ENCODE measurements at places on chromosomes 5 and 9.

DNA sequence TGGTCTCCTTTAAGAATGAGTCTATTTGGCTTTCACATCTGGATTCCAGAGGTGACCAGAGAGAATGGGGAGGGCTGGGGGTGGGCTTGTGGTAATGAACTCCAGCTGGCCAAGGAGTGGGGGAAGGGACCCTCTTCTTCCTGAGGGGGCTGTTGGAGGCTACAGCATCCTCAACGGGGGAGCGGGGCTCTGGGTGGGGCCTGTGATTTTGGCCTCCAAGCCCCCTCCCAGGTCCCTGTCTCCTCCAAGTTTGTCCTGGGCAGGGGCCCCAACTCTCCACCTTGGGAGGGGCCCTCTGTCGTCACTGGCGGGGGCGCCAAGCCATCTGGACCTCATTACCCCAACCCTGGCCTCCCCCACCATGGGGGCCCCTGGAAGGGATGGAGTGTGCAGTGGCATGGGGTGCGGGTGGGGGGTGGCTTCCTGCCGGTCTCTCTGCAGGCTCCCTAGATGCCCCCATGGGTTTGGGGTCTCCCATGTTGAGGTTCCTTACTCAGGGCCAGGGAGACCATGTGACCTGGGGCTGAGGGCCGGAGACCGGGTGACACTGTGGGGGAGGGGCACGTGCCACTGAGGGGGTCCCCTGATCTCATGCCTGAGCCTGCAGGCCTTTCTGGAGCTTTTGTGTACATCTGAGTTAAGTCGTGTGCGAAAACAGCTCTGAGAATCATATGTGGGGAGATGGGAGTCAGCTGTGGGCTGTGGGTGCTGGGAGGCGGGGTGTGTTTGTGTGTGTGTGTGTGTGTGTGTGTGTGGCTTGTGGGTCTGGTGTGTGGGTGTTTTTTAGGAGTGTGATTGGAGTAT lies 32.4 kb downstream of the GOLGA2 start:
- no peak for DNase-seq

DNA sequence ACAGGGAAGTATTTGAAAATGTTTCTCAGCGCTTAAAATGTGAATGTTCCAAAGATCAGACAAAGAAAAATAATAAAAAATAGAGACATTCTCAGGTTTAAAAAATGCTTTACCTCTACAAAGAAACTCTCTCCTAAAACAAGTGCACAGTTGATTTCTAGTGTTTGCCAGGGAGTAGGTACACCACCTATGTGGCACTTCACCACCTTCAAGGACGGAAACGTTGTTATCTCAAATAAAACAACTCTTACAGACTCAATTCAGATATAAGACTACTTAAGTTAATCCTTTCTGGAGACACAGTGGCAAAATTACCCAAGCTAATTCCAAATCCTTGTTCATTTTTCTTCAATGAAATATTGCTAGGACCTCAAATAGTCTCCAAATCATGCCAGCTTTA lies 286.4 kb upstream of the ISL1 start:
- DNase-seq = no peak

- DNase-seq = no peak
These were observed 30.8 kb downstream of the ADAMTSL1 start for GRCh38 chr9:18504707-18505106.

DNA sequence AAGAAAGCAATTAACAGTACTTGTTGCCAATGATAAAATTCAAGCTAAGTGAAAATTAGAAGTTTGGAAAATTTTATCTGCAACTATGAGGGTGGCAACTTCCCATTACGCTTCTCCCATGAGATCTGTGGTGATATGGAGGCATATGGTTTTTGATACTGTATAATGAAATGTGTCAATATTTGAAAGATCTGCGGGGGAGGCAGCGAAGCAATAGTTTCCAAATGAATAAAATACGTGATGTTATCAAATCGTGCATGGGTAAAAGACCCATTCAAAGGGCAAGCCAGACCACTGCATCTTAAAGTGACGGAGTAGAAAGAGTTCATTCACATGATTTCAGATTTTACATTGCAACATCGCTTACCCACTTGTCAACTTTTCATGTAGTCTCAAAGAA lies 20.9 kb upstream of the BOD1 start:
- DNase-seq = no peak

DNA sequence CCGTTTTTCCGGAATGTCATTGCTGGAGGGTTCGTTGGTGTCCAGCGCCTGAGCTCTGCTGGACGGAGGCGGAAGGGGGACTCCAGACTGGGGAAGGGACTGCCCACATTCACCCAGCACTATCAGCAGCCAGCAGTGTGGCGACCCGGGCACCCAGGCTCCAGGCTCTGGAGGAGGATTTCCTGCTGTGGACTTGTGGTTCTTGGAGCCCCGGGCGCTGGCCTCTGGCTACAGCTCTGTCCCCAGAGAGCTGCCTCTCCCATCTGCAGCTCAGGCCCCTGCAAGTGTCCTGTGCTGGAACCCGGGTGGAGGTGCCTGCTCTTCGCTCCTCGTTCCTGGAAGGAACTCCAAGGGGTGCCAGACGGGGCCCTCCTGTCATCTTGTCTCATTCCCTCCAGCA lies 152.6 kb downstream of the RGS3 start:
- DNase-seq = no peak

DNA sequence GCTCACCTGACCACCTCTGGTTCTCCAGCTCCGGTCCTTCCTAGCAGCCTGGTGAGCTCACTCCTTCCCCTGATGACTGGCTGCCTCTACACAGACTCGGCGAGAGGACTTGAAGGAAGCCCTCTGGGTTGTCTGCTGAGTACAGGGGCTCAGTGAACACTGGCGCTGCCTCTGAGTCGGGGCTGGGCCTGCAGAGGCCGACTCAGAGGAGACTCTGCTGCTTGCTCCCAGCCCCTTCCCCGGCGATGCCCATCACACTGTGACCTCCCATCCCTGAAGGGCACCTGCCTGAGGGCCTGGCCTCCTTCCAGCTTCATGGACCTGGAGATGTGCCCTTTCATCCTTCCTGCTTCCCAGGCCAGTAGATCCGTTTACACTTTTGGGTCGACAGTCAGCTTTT lies 22.0 kb downstream of the CRB2 start:
- DNase-seq = no peak

DNA sequence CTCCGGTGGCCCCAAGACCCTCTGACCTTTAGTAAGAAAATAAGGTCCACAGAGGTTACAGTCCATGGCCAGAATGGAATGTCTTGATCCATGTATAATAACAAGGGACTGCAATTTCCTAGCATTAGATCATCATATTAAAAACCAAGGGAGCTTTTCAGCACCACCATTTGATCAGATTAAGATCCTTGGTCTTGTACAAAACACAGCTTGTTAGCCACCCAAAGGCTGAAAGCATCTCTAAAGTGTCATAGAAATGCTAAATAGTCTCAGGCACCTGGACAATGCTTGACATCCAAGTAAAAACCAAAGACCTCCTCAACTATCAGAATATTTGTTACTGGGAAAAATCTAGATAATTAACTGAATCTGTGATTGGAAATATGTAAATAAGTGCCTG lies 50.3 kb upstream of the VPS13A start:
- no peak for DNase-seq

DNA sequence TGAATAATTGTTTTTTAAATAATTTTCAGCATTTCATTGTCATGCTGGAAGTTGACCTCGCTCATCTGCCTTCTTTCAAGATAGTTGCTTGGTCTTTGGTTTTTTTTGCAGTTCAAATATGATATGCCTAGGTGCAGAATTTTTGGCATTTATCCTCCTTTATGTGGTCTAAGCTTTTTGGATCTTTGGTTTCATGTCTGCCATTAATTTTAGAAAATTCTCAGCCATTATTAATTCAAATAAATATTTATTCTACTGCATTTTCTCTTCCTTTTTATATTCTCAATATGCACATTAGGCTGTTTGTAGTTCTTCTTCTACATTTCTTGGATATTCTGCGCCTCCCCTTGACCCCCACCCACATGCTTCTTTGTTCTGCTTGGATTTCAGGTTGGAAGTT lies 63.6 kb downstream of the PHF2 start:
- no peak for DNase-seq

DNA sequence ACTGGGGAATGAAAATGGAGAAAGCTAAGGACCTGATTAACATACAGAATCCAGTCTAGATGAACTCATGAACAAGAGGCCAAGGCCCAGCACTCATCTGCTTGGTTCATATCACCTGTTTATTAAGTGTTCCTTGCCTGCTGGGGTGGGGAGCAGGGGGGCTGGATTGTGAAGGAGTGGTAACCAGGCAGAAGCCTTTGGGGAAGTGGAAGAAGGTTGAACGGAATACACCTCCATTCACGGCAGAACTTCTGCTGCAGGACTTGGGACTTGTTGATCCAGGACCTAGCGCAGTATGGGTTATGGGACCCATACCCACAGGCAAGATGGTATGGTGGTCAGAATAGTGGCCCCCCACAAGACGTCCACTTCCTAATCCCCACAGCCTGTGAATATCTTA lies 8.8 kb upstream of the SEPTIN8 start:
- no peak for DNase-seq

GRCh38 chr5:83924171-83924570 lies 203.5 kb upstream of the HAPLN1 start:
- no peak for DNase-seq

DNA sequence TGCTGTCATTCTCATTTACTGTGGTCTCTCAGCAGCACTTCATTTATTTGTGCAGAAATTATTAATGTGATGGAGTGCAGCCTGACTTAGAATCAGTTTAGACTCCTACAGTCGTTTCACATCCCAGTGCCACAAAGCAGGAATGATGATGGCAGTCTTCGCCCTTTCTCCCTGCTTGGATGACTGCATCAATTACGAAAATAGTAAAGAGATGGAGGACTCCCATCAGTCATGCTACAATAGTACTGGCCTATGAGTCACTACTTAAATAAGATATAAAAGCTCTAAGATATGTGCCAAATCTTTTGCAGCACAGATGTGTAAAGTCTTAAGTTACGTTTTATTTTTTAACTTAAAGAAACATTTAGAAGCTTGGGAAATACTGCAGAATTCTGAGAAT lies 263.9 kb downstream of the CHSY3 start:
- no peak for DNase-seq

DNA sequence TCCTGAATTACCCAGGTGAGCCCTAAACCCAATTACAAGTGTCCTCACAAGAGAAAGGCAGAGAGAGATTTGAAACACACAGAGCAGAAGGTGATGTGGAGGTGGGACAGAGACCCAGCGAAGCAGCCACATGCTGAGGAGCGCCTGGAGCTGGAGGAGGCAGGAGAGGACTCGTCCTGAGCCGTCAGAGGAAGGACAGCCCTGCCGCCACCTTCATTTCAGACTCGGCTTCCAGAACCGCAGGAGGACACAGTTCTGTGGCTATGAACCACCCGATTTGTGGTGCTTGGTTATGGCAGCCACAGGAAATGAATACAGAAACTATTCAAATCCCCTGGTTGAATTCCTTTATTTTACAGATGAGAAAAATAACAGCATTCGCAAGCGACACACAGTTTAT lies 16.4 kb upstream of the FBP1 start:
- no peak for DNase-seq

DNA sequence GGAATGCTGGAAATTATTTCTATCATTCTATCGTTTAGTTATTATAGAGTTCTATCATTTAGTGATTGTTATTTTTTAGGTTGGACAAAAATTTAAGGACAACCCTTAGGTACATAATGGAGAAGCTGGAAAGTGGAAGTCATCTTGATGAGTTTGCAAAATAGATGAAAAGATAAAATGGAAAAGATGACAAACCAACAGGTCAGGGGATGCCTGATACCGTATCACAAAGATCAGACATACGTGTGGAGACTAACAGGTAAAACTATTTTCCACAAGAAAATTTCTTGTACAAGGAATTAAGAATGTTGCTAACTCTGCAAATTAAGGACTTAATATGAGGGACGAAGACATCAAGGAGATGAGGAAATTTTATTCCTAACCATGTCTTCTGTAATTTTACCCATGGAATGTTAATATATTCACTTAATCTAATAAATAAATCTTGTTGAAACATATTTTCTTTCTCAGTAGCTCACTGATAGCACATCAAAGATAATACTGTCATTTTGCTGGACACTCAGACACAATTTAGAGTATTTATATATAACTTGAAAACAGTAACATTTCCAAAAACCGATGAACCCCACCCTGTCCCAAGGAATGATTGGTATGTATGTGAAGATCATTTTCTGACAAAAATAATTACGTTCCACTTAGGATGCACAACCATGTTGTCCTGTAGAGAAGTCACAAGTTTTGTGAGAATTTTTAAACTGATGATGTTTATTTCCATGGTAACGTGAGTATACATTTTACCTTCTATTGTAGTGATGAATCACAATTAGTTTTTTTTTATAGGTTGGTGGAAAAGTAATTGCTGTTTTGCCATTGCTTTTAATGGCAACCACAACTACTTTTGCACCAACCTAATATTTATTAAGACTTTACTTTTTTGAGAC lies 2.6 kb downstream of the LURAP1L start:
- DNase-seq = no peak

DNA sequence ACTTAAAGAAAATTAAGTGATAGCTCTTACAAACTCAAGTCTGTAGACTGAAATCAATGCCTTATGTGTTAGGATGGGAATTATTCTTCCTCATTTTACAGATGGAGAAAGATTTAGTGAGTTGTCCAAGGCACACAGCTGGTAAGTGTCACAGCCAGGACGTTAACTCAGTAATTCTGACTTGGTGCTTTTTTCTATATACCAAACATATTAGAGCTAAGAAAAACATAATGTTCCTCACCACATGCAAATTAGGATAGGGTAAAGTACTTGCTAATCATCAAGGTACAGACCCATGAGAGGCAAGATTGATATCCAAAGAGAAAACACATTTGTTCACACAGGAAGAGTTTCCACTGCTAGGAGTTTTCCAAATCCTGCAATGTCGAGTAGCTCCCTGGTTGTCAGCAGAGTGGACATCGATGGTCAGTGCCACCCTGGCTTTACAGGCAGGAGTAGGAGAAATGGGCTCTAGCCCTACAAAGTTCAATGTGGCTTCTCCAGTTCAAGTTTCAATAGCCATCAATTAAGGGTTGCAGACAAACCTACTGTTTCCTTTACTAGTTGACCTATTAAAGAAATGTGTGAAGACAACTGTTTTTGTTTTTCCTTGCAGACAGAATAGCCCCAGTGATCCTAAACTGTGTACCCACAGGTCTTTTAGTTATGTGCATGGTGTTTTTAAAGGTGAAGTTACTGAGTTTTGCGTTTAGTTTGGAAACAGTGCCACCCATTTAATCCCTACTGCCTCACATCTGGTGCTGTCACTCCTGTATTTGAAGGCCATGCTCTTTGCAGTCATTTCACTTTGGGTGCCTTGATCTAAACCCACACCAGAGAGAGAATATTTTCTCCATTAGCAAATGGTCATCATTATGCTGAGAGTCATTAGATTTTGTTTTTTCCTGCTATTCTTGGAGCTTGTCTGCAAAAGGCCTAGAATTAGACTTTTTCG lies 460.8 kb upstream of the SMARCA2 start:
- DNase-seq = no peak

GRCh38 chr9:134195558-134195957 lies 31.2 kb upstream of the RNU6ATAC start:
- DNase-seq = no peak

DNA sequence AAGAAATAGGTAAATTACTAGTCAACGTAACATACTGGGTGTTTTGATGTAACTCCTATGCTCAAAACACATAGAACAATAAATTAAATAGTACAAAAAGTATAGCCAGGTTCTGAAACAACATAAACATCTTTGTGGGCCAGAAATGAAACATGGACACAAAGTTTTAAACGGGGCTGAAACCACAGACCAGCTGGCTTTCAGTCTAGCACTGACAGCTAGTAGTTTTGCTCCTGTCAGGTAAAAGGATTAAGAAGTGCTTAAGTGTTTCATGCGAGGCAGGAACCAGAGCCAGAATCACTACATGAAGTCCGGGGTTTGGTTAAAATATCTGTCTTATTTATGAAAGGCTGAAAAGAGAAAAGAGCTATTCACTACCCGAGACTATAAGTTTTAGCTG lies 19.5 kb downstream of the DCAF10 start:
- no peak for DNase-seq

- no peak for DNase-seq
These were observed 510.1 kb upstream of the DAB2 start for GRCh38 chr5:39934830-39935229.

Measured in HuH-7 (cell line).